ENCODE measurements at places on chromosomes 12 and 14.

DNA sequence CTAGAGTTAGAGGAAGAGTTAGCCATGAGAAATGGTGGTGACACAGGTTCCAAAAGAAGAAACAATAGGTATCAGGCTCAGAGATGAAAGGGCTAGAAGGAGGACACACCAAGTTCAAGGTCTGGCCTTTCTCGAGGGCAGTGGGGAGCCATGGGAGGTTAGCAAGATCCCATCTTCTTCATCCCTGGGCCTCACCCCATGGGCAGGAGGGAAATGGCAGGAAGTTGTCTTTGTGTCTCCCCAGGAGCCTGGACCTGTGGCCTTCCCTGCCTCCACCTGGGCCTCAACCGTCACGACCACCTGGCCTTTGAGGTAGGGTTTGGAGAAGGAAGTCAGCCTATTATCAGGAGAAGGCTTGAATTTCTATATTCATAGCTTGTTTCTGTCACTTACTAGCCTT lies 5.8 kb upstream of the AQP2 start:
- DNase-seq: no peak

- no peak for DNase-seq
Measured at GRCh38 chr12:38823738-38824137, 81.7 kb downstream of the CPNE8 start.

- no peak for DNase-seq
Measured at GRCh38 chr12:48980389-48980952, 2.3 kb downstream of the WNT1 start.

DNA sequence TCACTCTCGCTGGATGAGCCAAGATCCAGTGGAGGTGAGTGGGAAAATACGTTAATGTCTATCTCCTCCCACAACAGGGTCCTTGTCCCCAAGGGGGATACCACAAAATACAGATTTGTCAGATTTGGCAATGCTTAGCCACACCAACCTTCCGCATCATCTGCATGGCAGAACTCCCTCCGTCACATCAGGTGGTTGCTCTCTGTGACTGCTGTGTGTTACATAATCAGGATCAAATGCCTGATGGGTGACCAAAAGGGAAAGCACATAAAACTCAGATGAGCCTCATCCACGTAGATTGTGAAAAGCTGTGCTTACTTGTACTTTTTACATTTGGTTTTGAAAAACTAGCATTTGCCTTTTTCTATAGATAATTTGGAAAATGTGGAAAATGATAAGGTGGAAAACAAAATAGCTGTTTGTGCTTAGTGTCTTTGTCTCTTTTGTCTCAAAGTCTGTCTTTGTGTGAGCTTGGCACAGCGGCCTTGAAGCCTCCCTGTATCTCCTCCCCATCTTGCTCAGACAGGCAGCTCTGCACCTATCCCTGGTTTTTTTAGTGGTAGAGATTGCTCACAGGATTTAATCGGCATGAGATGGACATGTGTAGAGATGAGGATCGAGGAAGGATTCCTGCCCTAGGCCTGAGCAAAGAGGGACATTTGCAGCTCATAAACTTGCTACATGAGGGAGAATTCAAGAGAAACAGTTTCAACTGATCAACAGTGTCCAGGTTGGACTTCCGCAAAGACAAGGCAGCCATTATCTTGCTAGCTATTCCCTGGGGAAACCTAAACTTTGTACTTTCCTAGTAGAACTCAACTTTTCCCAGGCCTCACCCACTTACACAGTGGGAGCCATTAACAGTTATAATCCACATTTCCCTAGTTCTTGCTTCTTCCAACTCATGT lies 3.6 kb upstream of the FGF6 start:
- no peak for DNase-seq

- no peak for DNase-seq
Measured at GRCh38 chr12:50536831-50537537, 32.2 kb downstream of the DIP2B start.

DNA sequence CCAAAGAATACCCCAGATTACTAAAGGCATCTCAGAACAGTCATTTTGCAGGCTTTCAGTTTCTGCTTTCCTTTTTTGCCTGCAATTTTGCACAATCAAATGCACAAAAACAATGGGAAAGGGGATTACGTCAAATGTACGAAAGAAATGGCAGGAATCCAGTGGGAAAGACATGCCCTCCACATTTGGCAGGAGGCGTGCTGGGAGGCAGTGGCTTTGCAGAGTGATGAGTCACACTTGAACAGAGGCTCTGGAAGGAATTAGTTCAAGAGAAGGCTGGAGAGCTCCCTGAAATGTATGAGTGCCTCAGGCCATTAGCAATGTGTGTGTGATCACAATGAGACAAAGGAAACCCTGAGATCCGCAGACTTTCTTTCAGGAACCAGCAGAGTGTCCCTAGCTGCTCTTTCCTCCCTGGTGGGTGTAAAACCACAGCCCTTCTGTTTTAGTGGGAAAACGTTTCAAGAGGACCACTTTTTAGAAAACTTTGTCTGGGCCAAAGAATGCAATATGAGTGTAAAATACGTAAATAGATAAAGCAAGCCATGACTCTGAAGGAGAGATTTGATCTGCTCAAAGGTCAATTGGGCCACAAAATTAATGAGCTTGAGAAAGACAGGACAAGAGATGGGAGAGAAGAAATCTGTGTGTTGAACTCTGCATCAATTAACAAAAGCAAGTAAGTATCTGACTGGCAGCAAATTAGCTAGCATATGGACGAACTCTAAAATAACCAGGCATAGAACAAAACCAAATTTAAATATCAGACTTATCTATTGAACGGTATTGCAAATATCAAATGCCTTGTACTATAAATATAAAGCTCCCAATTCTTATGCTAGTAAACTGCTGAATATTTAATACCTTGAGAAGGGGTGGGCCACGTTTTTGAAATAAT lies 155.4 kb upstream of the PDE3A start:
- no peak for DNase-seq

DNA sequence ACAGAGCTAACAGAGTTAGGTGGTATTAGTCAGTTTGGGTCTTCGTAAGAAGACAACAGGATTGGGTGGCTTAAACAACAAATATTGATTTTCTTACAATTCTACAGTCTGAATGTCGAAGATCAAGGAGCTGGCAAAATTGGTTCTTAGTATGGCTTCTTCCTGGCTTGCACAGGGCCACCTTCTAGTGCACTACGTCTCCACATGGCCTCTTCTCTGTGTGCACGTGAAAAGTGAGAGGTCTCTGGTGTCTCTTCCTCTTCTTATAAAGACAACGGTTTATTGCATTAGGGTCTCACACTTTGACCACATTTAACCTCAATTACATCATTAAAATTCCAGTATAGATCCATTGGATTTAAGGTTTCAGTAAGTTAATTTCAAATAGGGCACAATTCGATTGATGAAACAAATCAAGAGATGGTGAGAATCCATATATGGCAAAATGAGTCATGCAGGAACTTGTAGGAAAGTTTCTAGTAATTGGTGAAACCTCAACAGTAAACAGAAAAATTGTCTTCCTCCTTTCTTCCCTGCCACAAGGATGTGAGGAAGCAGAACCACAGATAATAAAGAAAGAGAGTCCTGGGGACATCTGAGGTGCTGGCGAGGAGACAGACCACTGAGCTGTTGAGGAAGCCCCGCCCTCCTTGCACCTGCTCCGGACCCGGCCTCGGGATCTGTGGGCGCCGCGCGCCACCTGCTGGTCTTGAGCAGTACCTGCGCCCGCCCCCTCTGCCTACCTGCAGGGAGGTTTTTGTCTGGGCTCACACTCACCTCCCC lies 846.7 kb downstream of the TMEM121 start:
- DNase-seq: peak; percentile 35

DNA sequence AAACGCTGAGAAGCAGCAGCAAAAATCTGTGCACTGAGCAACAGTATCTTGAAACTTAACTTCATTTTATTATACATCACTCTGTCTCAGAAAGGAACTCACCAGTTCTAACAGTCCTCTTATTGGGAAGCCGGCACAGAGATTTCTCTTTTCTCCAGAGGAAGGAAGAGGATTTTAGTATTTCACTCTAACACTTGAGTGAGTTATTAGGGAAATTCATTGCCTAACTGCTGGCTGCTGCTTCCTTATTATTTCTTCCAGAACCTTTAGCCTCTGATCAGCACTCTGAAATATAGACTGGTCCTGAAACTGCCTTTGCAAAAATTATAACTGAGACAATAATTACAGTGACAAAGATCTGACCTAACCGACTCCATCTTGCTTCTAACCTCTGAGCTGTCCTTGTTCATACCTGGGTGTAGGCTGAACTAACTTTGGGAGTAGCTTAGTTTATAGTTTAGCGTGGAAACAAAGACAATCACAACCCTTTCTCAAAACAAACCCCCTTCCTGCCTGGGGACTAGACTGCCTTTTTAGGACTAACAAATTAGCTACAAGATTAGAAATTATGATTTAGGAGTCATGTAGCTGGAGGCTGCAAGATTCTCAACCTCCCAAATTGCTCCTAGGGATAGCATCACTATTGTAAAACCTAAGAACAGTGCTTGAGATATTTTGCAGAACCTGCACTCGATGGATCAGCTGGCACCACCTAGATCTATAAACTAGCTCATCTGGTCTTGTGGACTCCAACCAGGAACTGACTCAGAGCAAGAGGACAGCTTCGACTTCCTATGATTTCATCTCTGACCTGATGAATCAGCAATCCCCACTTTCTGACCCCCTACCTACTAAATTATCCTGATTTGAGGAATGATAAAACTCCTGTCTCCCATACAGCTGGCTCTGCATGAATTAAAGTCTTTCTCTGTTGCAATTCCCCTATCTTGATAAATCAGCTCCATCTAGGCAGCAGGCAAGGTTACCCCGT lies 117.5 kb downstream of the DYRK2 start:
- no peak for DNase-seq

GRCh38 chr12:65269603-65270002 lies 8.9 kb upstream of the MSRB3 start:
- DNase-seq: no peak
